ENCODE measurements at places on chromosomes 6 and 20.
A peak's percentile ranks its signal among the peaks of the same experiment; 100 is the strongest.

DNA sequence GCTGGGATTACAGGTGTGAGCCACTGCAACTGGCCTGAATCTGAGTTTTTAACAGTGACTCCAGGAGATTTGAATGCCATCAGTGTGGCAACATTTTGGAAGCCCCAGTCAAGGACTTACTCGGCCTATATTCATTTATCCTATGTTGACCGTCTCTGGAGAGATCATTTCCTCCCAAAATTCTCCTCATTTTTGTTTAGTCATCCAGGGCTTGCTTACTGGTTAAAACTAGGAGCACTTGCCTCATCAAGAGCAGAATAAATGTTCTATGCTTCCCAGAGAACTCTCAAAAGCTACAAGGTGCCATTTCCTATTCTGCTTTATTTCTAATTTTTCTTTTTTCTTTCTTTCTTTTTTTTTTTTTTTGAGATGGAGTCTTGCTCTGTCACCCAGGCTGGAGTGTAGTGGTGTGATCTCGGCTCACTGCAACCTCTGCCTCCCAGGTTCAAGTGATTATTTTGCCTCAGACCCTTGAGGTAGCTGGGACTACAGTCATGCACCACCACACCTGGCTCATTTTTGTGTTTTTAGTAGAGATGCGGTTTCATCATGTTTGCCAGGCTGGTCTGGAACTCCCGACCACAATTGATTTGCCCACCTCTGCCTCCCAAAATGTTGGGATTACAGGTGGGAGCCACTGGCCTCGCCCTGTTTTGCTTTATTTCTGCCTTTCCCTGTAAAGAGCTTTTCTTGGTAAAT is 23.4 kb upstream of the TRIM27 start:
- no peak for DNase-seq

- no peak for DNase-seq
Observed at GRCh38 chr6:39758905-39759605, 33.1 kb upstream of the DAAM2 start.

- no peak for DNase-seq
Observed at GRCh38 chr20:1274485-1275311, 8.6 kb downstream of the SNPH start.

DNA sequence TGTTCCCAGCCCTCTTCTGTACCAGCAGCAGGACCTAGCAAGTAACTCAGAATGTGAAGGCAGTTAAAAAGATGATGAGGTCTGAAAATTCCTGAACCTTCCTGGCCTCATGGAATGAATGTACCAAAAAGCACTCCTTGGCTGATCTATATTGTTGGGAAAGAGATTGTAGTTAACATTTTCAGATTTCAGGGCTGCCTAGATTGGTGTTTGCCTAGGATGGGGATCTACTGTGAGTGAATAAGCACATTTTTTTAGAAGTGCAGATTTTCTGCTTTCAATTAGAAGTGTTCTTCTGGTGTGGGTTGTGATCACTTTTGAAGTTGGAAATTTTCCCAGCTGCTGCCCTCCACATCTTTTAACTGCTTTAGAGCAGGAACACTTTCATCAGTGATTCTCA is 6.2 kb downstream of the MYLIP start:
- DNase-seq: no peak

- DNase-seq: peak; percentile 31
Observed at GRCh38 chr20:25035921-25036320, 22.0 kb downstream of the ACSS1 start.

GRCh38 chr20:58524814-58525213 is 9.6 kb upstream of the APCDD1L start:
- no peak for DNase-seq

- DNase-seq: no peak
Observed at GRCh38 chr20:15895126-15895525, 678.1 kb downstream of the KIF16B start.

DNA sequence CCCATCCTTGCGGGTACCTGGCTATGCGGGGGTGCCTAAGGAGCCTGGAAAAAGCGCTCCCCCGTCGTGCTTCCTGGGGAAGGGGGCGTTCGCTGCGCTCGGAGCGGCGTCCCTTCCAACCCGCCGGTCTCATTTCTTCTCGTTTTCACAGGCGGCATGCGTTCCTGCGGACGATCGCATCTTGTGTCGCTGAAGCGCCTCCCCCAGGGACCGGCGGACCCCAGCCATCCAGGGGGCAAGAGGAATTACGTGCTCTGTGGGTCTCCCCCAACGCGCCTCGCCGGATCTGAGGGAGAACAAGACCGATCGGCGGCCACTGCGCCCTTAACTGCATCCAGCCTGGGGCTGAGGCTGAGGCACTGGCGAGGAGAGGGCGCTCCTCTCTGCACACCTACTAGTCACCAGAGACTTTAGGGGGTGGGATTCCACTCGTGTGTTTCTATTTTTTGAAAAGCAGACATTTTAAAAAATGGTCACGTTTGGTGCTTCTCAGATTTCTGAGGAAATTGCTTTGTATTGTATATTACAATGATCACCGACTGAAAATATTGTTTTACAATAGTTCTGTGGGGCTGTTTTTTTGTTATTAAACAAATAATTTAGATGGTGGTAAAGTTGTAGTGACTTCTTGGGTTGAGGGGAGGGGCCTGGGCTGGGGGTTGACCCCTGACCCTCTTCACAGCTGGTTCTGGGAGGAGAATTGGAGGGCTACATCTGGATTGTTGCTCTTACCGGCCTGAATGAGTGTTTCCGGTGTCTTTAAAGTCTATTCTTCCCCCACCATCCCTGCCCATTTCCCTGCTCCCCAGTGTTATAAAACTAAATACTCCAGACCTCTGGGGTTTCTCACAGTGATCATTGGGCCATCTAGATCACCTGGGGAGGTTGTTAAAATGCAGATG is 1.1 kb downstream of the ID1 start:
- DNase-seq: peak; percentile 18
